Ascending aorta (tissue), 2 donors: ENCODE measurements at places on chromosomes 6 and 20. TPM values are rescaled to one million over a fixed set of nuclear protein-coding genes. Genes with fewer than 3 reads are reported as not detected.

DNA sequence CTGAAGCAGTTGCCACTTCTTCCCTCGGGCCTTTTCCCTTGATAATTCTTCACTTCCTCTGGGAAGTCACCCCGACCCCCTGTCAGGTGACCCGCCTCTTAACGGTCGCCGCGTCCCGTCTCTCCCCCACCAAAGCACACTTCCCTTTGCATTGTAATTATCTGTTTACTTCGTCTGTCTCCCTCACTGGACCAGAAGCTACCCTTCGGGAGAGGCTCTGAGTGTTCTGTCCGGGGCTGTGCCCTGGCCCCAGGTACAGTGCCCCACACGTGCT lies 771 bp upstream of the SNAI1 start:
- no peak for DNase-seq

GRCh38 chr6:7891078-7891872 lies 19.3 kb downstream of the TXNDC5 start:
- DNase-seq, result no peak

DNA sequence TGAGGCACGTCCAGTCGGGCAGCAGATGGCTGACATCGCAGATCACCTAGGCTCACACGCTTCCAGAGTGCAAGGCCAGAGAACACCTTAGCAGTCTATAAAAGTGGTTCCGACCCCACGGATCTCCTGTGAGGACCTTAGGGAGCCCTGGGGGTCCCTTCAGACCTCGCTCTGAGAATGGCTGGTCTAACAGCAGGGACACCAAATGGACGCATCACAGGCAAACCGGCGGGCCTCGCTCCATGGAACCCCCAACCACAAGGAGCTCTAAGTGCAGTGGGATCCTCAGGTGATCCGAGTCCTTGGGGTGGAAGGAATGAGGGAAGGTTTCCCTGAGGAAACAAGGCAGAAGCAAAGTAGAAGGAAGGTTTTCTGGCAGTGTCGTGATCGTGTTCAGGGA lies 135.4 kb downstream of the SMOC2 start:
- DNase-seq, result no peak

GRCh38 chr6:165884813-165885765 lies 222.0 kb upstream of the PDE10A start:
- no peak for DNase-seq

DNA sequence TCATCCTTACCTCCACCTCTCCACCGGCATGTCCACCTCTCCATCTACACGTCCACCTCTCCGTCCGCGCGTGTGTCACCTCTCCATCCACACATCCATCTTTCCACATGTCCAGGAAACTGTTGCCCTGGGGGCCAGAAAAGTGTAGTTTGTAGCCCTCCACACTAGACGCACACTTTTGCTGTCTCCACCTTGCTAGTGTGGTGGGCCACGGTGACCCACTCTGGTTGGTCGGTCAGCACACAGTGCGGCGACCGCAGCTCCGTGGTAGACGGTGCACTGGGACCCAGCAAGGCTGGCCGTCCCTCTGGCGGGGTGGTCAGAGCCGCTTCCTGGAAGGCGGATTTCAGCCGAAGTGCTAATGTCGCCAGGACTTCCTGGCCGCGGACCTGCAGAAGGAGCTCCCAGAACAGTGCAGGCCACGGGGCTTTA lies 268.6 kb downstream of the DLL1 start:
- DNase-seq, result peak; percentile 45

KCNS1 gene
- total RNA-seq, result not detected
